Activated CD4-positive, alpha-beta memory T cell treated with anti-CD3 and anti-CD28 coated beads, Interleukin-2, amount 10 ng/mL, durations not matched to agents 7 days and 5 days (primary cell): ENCODE measurements at places on chromosomes 4 and X. TPM values are rescaled to one million over a fixed set of nuclear protein-coding genes. Genes with fewer than 3 reads are reported as not detected.

Gene UVSSA
- 22.2 TPM for total RNA-seq

Gene RRH
- 0.23 TPM for total RNA-seq

Gene PAGE4
- total RNA-seq = not detected

Gene RHOXF1
- not detected for total RNA-seq

Gene SHOX
- not detected for total RNA-seq

Gene UGT8
- 0.25 TPM for total RNA-seq

Gene MAGEA10
- not detected for total RNA-seq

Gene CLDN34
- not detected for total RNA-seq

Gene FAM9C
- total RNA-seq = not detected

DNA sequence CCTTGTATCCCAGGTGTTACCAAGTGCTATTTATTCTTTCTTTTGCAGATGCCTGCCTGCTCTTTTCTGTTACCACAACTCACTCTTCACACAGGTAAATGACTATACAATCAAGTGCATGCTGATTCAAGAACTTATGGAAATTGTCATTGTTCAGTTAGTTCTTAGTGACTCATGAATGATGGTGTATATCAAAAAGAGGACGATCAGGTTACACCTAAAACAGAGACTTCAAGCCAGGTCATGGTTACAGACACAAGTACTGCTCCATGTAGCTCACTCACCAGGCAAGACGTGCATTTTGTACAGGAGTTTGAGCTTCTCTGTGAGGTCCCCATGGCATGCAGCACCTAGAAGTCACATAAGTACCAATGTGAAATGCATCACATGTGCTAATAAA, 59.3 kb upstream of the UCP1 start:
- H3K4me3 ChIP-seq = no peak overlapping the region
- H3K27me3 ChIP-seq = peaks cover 16% of the 10 kb centered on the region
- no peak for DNase-seq
- H3K27ac ChIP-seq = no peak overlapping the region
- no peaks in the 10 kb centered on the region for H3K36me3 ChIP-seq
- H3K4me1 ChIP-seq = no peaks in the 10 kb centered on the region

- DNase-seq = no peak
- H3K27ac ChIP-seq = no peak overlapping the region
- H3K4me1 ChIP-seq = no peaks in the 10 kb centered on the region
- H3K36me3 ChIP-seq = no peaks in the 10 kb centered on the region
- H3K27me3 ChIP-seq = peaks cover 4% of the 10 kb centered on the region
These were observed 15.5 kb downstream of the MYOZ2 start for GRCh38 chr4:119151161-119151560.

GRCh38 chrX:1327651-1328304, 8.8 kb upstream of the IL3RA start:
- DNase-seq = no peak
- no peak overlapping the region for H3K27ac ChIP-seq
- peaks cover 4% of the 10 kb centered on the region for H3K36me3 ChIP-seq

GRCh38 chrX:57929373-57929772, 19.1 kb upstream of the ZXDA start:
- H3K27me3 ChIP-seq = no peaks in the 10 kb centered on the region
- no peaks in the 10 kb centered on the region for H3K36me3 ChIP-seq
- peaks cover 12% of the 10 kb centered on the region for H3K4me1 ChIP-seq
- H3K4me3 ChIP-seq = no peak overlapping the region

DNA sequence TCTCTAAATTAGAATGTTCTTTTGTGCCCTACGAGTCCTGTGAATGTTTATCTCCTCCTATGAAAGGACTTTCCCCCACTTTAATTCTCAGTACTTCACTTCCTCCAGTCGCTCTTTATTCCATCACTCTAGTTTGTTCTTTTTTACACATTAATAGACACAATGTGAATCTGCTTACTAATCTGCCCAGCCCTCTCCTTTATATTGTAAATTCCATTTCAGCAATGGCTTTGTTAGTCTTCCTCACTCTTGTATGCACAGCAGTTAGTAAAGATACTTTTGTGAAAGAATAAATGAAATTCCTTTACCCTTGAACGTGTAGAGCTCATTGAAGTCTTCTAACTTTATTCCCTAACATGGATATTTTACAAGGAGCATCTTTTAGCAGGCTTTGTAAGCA, 255.3 kb downstream of the GALNTL6 start:
- DNase-seq = no peak
- no peaks in the 10 kb centered on the region for H3K36me3 ChIP-seq
- H3K4me3 ChIP-seq = no peak overlapping the region
- no peak overlapping the region for H3K27ac ChIP-seq

DNA sequence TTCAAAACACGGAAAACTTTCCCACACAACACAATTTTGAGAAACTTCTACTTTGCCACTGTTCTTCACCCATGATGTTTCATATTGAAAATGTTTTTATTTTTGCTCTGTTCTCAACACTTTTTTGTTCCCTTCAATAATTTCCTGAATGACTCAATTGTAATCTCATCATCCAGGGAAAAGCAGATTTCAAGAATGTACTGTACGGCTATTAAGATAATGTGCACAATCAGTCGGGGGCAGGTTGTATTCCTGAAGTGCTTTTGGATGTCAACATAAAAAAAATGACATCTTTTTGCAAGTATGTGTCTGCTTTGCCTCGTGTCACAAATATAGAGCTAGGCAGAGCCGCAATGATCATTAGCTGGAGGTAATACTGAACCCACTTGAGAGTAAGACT, 9.7 kb downstream of the SMPX start:
- H3K27ac ChIP-seq = no peak overlapping the region
- H3K36me3 ChIP-seq = no peaks in the 10 kb centered on the region
- no peaks in the 10 kb centered on the region for H3K4me1 ChIP-seq
- peaks cover 14% of the 10 kb centered on the region for H3K27me3 ChIP-seq

DNA sequence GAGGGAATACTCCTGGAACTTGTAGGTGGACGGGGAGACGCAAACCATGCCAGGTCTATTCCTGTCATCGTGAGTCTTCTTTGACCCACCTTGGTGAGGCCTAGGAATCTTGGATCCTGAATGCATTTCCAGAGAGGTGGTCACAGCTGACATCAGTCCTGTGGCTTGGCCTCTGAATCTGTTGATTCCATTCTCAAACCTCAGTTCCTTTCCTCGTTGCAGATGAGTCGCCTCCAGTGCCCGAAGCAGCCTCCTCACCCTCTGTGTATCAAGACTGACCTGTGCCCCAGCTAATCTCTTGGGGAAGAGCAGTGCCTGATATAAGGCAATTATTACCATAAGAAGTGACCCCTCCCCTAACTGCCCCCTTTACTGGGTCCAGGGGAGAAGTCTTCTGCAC, 118.1 kb downstream of the SMIM20 start:
- H3K27ac ChIP-seq = no peak overlapping the region
- no peak overlapping the region for H3K4me3 ChIP-seq
- no peaks in the 10 kb centered on the region for H3K36me3 ChIP-seq

DNA sequence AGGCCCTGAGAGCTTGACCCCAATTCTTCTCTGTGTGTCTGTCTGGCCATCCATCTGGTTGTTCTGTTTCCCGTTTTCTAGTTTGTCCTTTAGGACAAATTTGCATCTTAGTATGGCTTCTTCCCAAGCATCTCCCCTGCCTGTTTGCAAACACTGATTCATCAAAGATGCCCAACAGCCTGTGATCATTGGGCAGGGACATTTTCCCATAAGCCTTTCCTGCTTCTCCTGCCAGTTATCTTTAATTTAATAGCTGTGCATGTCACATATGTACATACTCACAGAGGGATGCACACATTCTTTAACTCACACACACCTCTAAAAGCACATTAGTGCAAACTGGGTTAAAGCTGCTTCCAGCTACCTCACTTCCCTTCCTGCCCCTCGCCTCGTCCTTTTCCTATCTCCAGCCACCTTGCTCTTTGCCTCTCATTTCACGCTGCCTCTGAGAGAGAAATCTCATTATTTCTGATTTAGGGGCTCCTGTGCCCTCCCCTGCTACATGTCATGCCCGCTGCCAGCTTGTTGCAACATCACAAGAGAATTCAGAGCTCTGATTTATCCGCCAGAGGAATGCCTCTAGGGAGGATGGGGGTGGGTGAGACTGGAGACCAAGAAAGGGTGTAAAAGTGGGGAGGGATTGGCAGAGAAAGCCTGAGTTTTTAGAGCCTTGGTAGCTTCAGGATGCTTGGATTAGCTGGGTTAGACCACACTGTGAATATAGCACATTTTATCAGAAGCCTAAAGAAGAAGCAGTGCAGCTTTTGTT, 100.6 kb downstream of the NHS start:
- no peaks in the 10 kb centered on the region for H3K4me1 ChIP-seq
- DNase-seq = no peak
- no peak overlapping the region for H3K27ac ChIP-seq
- no peaks in the 10 kb centered on the region for H3K36me3 ChIP-seq
- H3K27me3 ChIP-seq = no peaks in the 10 kb centered on the region

DNA sequence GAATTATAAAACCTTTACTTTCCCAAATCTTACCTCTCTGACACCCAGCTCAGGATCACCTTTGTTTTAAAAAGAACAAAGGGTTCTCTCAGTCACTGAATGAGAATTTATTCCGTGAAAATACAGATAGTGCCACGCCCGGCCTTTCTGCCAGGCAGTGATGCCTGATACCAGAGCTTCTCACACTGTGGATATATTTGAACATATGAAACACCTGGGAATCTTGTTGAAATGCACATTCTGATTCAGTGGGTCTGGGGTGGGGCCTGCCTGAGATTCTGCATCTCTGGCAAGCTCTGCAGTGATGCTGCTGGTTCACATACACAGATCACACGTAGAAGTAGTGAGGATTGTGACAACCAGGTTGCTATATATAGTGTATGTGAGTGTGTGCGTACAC, 46.0 kb downstream of the ELOVL6 start:
- H3K36me3 ChIP-seq = peaks cover 4% of the 10 kb centered on the region
- H3K27ac ChIP-seq = no peak overlapping the region
- H3K27me3 ChIP-seq = no peaks in the 10 kb centered on the region
- no peak for DNase-seq
- peaks cover 4% of the 10 kb centered on the region for H3K4me1 ChIP-seq

DNA sequence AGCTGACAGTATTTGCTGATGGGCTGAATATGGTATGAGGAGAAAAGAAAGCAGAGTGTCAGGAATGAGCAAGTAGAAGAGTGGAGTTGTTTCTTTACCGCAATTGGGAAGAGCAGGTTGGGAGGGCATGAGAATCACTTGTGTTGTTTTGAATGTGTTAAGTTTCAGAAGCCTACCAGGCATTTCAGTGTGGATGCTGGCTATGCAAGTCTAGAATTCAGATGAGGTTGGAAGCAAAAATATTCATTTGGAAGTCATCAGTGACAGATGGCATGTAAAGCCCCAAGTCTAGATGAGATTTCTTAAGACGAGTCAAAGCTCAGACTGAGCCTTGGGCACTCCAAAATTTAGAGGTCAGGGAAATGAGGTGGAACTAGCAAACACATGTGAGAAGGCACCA, 156.4 kb downstream of the TSPAN5 start:
- H3K4me1 ChIP-seq = peaks cover 2% of the 10 kb centered on the region
- no peak overlapping the region for H3K4me3 ChIP-seq
- peaks cover 24% of the 10 kb centered on the region for H3K36me3 ChIP-seq
- no peak for DNase-seq
- no peaks in the 10 kb centered on the region for H3K27me3 ChIP-seq

- H3K27ac ChIP-seq = no peak overlapping the region
- no peaks in the 10 kb centered on the region for H3K36me3 ChIP-seq
- H3K4me3 ChIP-seq = no peak overlapping the region
- no peaks in the 10 kb centered on the region for H3K4me1 ChIP-seq
These were observed 756.3 kb downstream of the CCSER1 start for GRCh38 chr4:90883519-90883918.

- H3K4me1 ChIP-seq = no peaks in the 10 kb centered on the region
- H3K27ac ChIP-seq = no peak overlapping the region
- no peaks in the 10 kb centered on the region for H3K36me3 ChIP-seq
- no peak overlapping the region for H3K4me3 ChIP-seq
- no peaks in the 10 kb centered on the region for H3K27me3 ChIP-seq
These were observed 121.7 kb upstream of the HCCS start for GRCh38 chrX:10989386-10989785.

DNA sequence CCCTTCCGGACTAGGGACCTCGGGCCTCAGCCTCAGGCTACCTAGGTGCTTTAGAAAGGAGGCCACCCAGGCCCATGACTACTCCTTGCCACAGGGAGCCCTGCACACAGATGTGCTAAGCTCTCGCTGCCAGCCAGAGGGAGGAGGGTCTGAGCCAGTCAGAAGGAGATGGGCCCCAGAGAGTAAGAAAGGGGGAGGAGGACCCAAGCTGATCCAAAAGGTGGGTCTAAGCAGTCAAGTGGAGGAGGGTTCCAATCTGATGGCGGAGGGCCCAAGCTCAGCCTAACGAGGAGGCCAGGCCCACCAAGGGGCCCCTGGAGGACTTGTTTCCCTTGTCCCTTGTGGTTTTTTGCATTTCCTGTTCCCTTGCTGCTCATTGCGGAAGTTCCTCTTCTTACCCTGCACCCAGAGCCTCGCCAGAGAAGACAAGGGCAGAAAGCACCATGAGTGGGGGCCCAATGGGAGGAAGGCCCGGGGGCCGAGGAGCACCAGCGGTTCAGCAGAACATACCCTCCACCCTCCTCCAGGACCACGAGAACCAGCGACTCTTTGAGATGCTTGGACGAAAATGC, at the start of gene WAS:
Gene WAS (plus strand): TSS at position 389 of the 572 bp plus-strand sequence. CDS start 55 bp downstream, at position 444.
- DNase-seq = peak; percentile 64
- peak within 1 kb of the TSS; percentile 90 for H3K4me3 ChIP-seq
- peaks cover 48% of the 10 kb centered on the region for H3K36me3 ChIP-seq
- peaks cover 69% of the 10 kb centered on the region for H3K4me1 ChIP-seq

- no peak overlapping the region for H3K4me3 ChIP-seq
- H3K27ac ChIP-seq = no peak overlapping the region
- H3K4me1 ChIP-seq = no peaks in the 10 kb centered on the region
- no peaks in the 10 kb centered on the region for H3K36me3 ChIP-seq
- DNase-seq = no peak
These were observed 118.9 kb downstream of the KLHL4 start for GRCh38 chrX:87636533-87636932.

- no peak overlapping the region for H3K4me3 ChIP-seq
- H3K36me3 ChIP-seq = no peaks in the 10 kb centered on the region
- H3K27ac ChIP-seq = no peak overlapping the region
- H3K4me1 ChIP-seq = no peaks in the 10 kb centered on the region
- H3K27me3 ChIP-seq = peaks cover 2% of the 10 kb centered on the region
These were observed 145.5 kb downstream of the FAM13A start for GRCh38 chr4:88911246-88912212.

DNA sequence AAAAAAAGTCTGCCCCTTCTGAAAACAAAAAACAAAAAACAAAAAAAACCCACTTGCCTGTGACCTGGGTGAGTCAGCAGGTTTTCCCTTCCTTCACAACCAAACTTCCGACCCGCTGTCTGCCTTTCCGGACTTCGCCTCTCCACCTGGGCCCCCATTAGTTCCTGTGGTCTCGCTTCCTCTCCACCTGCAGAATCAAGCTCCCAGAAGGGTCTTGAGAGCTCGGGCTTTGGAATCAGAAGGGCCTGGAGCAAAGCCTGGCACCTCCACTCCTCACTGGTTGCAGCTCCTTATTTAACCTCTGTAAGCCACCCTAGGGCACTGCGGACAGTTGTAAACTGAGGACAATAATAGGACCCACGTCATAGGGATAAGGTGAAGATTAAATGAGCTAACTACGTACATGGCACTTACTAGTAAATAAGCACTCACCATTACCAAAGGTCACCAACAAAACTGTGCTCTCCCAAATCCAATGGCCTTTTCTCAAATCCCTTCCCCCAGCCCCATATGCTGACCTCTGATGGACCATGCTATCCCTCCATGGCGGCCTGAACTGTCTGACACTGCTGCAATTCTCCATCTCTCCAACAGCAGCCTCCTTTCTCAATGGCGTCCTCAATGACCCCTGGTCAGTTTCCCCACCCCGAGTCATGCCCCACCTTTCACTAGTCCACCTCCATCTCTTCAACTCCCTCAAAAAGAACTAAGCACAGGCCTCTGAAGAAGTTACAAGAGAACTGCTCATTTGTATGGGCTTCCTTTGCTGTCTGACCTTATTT, 64.2 kb downstream of the IRF2 start:
- peaks cover 85% of the 10 kb centered on the region for H3K36me3 ChIP-seq
- peak overlapping the region; percentile 39 for H3K4me3 ChIP-seq
- DNase-seq = peak; percentile 40
- H3K27ac ChIP-seq = peak overlapping the region; percentile 81
- H3K27me3 ChIP-seq = no peaks in the 10 kb centered on the region
